Hematopoietic multipotent progenitor cell treated with erythropoietin and hydrocortisone succinate and interleukin-3 and kit ligand, for 4 days (in vitro differentiated cells): ENCODE measurements at places on chromosomes 16 and 17.

DNA sequence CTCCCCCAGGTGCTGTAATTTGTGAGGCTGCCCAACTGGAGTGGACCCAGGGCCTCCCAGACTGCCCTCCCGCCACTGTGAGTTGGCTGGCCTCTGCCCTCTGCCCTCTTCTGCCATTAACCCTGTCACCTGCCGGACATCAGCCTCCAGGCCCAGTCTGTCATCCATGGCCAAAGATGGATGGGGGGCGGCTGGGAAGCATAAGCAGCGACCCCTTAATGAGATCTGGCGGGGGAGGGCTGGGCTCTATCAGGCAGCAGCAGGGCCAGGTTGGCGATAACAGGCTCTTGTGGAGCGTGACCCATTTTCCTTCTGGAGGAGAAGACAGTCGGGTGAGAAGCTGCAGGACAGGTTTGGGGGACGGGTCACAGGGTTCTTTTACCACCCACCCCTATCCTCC lies 25.3 kb downstream of the CDK5RAP3 start:
- DNase-seq: no peak

- DNase-seq: peak; percentile 81
These were observed 4.5 kb upstream of the TMEM92 start for GRCh38 chr17:50269477-50270434.

DNA sequence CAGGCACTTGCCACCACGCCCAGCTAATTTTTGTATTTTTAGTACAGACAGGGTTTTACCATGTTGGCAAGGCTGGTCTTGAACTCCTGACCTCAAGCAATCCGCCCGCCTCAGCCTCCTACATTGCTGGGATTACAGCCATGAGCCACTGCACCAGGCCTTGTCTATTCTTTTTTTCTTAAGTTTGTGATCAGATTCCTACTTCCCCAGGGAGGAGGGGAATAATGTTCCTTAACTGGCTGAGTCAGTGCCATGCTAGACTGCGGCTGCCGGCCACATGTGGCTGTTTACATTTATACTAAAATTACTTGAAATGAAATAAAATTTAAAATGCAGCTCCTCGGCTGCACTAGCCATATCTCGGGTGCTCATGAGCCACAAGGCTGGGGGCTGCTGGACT lies 27.8 kb upstream of the USP36 start:
- no peak for DNase-seq

DNA sequence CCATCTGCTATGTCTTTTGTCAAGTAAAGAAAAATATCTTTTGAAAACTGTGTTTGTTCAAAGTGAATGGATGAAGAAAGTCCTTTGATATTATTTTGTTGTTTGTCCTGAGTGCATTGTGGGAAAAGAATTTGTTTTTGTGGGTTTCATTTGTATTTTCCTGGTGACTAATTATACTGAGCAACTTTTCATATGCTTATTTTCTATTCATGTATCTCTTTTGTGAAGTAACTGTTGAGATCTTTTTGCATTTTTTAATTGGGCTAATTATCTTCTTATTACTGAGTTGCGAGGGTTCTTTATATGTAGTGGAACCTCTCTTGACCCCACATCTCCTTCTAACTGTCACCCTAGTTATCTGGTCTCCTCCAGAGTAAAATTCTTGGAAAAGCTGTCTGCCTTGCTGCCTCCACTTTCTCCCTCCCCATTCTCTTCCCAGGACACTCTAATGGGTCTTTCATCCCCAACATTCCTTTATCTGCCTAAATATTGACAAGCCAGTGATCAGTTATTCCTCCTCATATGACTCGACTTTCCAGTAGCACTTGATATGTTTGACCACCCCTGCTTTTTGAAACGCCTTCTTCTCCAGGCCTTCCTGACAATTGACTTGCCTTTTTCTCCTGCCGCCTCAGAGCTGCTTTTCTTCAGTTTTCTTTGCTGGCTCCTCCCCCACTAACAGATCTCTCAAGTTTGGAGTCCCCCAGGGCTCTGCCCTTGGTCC lies 117.6 kb upstream of the HAS3 start:
- DNase-seq: no peak
